ENCODE measurements at places on chromosomes 12 and 14.

DNA sequence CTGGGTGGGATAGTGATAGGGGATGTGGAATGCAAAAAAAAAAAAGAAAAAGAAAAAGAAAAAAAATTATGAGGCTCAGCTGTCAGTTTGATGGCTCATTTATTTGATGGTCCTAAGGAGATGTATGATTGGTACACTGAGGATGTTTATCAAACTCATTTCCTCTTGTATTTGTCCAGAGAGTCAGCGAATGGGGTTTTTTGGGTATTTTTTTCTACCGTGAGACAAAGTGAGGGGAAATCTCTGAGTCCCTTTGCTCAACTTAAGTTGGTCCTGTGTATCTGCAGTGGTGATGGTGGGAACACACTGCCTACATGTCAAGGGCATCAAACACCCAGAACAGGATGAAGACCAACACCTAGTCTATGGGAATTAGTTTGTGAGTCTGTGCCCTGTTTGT is 176.9 kb upstream of the HIF1A start:
- DNase-seq, result no peak

GRCh38 chr12:20410734-20411133 is 42.4 kb downstream of the PDE3A start:
- DNase-seq, result no peak

DNA sequence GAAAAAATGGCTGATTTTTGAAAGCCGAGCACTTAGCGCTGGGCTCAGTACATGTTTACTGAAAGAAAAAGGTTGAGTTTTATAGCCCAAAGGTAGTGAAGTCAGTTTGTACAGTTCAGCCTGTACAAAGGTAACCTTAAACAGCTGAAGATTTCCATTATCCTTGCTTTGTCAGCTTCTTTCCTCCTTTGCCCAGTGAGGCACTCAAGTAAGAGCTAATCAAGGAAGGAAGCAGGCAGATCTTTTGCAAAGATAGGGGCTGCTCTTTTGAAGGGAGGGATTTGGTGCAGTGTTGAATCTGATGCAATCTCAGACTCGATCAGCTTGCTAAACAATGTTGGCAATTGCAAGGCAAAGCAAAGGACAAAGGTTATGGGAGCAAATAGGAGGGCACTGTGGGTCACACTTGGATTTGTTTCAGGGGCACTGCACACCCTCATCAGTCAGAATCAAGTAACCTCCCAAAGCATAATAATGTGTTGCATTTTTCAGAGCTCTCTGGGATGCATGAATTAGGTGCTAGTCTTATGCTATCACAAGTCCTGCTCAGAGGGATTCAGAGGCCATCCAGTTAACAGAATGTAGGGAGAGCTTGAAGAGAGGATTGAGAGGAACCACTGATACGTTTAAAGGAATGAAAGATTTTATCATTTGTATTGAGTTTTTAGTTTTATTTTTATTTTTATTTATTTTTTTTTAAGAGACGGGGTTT is 44.4 kb downstream of the ANO6 start:
- DNase-seq, result no peak

DNA sequence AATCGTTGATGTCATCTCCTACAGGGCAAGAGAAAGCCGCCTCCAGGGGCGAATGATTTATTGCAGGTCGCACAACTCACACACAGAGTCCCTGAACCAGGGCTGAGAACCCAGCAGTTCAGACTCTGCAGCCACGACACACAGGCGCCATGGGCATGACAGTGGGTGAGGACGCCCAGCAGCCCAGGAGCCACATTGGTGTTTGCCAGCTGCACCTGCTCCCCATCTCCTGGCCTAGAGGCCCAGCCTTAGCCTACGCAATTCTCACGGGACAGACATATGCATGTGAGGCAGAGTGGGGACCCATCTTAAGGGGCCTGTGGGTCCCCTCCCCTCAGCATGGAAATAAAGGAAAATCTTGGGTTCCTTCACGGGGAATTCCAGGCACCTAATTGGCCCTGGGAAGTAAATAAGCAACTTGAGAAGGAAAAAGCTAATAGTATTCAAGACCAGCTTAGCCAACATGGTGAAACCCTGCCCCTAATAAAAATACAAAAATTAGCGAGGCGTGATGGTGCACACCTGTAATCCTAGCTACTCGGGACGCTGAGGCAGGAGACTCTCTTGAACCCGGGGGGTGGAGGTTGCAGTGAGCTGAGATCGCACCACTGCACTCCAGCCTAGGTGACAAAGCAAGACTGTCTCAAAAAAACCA is 69.3 kb downstream of the RIMBP2 start:
- no peak for DNase-seq

DNA sequence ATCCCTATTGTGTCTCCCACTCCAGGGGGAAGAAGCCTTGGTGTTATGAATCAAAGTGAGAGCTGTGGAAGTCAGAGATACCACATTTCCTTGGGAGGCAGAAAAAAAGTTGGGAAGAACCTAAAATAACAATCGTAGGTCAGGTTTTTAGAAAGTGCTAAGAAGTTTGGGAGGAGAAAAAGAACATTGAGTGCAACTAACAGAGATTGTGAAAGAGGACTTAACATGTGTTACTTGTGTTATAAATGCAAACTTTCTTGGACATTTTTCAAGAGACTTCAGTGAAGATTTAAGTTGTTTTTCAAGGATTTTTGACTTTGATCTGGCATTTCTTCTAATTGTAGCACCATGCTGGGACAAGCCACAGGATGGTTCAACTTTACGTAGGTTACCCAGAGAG is 7.8 kb upstream of the ERP27 start:
- DNase-seq, result no peak

- no peak for DNase-seq
Observed at GRCh38 chr14:101851736-101852405, 90.4 kb downstream of the PPP2R5C start.

- DNase-seq, result no peak
Observed at GRCh38 chr14:91844029-91844428, 23.3 kb downstream of the TC2N start.

DNA sequence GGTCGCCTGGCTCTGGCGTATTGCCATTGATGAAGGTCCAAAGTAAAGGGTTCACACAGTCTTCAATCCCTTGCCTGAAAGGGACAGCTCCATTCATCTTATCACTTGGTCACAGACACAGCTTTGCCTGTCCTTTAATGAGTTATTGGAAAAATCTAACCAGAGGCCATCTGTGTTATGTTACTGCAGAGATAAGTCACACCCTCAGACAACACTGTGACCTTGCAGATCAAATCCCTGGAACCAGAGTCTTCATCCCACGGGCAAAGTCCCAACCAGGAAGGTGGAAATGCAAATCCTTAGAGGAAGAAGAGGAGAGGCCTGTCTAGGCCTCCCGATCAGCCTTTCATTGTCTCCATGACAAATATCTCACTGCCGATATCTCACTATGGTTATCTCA is 68.3 kb upstream of the SCN8A start:
- DNase-seq, result no peak

DNA sequence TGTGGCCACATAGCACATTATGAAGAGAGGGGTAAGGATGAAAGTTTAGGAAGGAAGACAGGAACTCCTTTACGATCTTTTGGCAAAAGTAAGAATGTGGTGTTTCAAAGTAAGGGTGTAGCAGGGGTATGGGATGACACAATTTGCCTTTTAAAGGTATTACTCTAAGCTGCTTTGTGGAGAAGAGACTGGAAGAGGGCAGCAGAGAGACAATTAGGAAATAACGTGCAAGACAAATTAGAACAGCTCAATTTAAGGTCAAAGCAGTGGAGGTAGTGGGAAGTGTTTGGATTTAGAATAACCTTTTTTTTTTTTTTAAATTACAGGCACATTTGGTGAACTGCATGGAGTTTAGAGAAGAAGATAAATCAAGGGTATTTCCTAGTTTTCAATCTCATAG is 342.6 kb downstream of the NOVA1 start:
- no peak for DNase-seq

- DNase-seq, result no peak
Observed at GRCh38 chr12:33251548-33251947, 188.1 kb downstream of the SYT10 start.

GRCh38 chr14:74176400-74176793 is 62.9 kb upstream of the VSX2 start:
- no peak for DNase-seq

DNA sequence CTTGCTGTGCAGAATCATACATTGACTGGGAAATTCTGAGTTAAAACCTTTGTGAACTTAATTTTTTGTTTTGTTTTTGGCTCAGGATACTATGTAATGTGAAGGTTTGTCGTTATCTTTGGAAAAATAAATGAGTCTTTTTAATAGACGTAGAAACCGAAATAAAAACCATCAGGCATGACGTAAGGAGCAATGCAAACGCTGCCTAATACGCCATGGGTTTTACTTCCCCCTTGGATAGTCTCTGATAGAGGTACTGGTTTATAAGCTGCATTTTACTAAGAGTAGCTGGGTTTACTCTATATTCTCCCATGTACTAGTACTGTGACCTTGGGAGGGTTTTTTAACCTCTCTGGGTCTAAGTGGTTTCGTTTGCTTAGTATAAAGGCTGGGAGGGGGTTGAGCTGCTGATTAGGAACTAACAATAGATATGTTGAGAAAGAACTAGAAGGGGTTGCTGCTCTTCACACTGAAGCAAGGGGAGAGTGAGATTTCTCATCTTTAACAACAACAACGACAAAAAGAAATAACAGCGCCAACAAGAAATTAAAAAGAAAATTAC is 66.8 kb upstream of the SLCO1C1 start:
- DNase-seq, result no peak

- no peak for DNase-seq
Observed at GRCh38 chr12:121799156-121799841, 4.5 kb upstream of the SETD1B start.

- no peak for DNase-seq
Observed at GRCh38 chr12:103805655-103806360, 35.2 kb downstream of the NT5DC3 start.

GRCh38 chr12:42981379-42981778 is 391.8 kb upstream of the PRICKLE1 start:
- DNase-seq, result no peak

GRCh38 chr14:54309615-54310014 is 87.2 kb upstream of the CDKN3 start:
- no peak for DNase-seq

DNA sequence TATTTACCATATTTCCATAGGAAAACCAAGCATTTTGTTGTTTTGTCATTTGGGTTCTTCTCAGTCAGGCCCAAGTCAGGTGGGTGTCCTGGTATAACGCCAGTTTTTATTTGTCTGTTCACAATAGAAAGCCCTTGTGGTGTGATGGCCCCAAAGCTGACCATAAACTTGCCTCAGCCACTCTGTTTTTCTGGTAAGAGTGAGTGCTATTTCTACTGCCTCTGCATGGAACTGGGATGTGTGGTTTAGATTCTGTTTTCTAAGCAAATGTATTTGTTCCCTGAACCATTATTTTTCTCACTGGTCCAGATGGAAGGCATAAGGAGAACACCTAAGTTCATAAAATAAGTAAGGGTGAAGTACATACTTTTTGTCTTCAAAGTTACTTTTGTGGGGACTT is 1.8 kb upstream of the SSPN start:
- DNase-seq, result no peak

DNA sequence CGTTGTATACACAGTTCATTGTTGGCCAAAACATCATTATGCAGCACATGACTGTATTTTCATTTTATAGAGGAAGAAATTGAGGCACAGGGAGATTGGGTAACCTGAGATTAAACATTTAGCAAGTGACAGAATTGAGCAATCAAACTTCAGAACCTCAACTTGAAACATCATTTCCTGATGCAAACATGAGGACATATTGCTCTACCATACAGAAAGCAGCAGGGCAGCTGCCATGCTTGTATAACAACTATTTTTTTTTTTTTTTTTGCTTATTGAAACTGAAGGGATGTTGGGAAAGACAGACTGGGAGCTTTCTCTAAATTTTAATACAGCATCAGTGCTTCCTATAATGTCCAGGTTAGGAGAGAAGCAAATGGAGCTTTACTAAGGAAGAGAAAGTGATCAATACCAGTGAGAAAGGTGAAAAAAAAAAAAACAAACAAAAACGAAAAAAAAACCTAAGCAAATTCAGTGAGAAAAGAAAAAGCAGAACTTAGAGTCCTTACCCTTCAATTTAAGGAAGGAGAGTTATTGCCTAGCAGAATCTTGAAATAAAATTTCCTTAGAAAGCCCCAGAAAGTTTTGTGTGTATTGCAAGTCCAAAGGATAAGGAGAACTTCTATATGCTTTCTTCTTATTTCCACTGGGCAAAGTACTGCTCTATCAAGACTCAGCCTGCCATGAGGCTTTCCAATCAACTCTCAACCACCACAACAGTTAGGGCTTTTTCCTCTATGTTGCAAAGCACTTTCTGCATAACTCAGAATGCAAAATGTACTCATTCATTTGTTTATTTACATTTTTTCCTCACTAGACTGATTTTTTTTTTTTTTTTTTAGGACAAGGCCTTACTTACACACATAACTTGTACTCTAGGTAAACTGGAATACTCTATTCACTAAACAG is 21.6 kb downstream of the BTG1 start:
- no peak for DNase-seq

DNA sequence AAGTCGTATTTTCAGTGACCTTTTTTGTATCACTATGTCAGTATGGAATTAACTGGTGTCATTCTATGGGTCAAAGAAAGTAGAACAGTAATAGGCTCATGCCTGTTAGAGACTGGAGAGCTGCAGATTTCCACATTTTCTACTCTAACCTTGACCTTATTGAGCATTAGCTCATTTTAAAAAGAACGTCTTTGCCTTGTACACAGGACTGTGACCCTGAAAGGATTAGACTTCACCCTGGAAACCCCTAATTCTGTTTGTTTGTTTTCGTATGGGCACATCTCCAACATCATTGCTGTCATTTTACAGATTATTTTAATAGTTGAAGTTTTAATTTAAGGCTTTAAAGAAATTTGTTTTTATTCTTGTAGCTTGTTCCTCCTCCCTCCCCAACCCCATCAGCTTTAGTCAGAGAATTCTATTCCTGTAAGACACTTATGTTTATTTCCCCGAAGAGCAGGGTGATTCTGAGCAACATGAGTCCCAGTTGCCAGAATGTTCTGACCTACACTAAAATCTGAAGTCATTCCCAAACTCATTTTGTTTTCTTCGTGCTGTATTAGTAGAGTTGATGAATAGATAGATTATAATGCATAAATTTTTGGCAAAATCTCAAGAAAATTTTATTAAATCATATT is 451.3 kb downstream of the FOXG1 start:
- no peak for DNase-seq

- no peak for DNase-seq
Observed at GRCh38 chr12:51511546-51512260, 79.3 kb upstream of the SCN8A start.

DNA sequence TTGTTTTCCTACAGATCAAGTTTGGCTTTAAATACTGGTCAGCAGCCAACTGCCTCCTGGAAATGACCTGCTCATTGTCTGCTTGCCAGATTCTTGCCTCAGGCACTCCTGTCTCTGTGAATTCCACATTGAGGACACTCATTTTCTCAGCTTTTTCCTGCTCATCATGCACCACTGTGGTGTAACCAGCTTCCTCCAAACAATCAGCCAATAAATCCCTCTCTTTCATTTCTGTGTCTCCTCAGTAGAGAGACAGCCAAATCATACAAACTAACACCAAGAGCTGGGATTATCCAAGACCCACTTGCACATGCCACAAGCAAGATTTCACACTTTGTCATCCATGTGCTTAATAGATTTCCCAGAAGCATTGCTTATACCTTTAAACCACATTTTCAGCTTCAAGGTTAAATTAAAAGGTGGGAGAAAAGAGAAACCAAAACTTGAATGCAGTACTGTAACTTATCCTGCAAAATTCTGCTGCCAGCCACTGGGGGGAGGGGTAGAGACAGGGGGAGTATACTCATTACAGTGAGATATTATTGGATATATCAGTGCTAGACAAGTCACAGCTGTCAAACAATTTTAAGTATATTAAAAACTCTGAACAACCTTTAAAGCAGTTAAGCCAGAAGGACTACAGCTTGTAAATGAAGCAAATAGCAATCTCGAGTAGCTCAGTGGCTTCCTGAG is 105.0 kb downstream of the PPP2R5E start:
- peak; percentile 90 for DNase-seq

GRCh38 chr12:6613015-6613775 is 6.0 kb upstream of the CHD4 start:
- no peak for DNase-seq

Data from AG09319 (cell line).